ENCODE measurements at places on chromosomes 11 and 22. TPM values are rescaled to one million over a fixed set of nuclear protein-coding genes. Genes with fewer than 3 reads are reported as not detected.

Gene CRYBB2
- not detected for total RNA-seq

Gene C11orf21
- 40.8 TPM for total RNA-seq

Gene DKK3
- total RNA-seq: not detected

Gene DEUP1
- not detected for total RNA-seq

Gene PATE4
- not detected for total RNA-seq

Gene OR2D2
- total RNA-seq: not detected

Gene GUCY1A2
- total RNA-seq: 0.05 TPM

Gene FADS2
- 282 TPM for total RNA-seq

Gene ZNF280A
- not detected for total RNA-seq

Gene OR8D4
- total RNA-seq: not detected

Gene IGSF22
- total RNA-seq: 0.48 TPM

Gene SC5D
- total RNA-seq: 23.9 TPM

Gene TRIM29
- total RNA-seq: not detected

Gene ART1
- total RNA-seq: not detected

Gene APOBEC3H
- total RNA-seq: 20.0 TPM

Gene CRACR2B
- 8.0 TPM for total RNA-seq

Gene C11orf65
- total RNA-seq: 0.39 TPM

Gene SRRD
- 23.4 TPM for total RNA-seq

Gene TREH
- not detected for total RNA-seq

Gene OR10A2
- not detected for total RNA-seq

Gene APOA1
- total RNA-seq: not detected

Gene SLC35E4
- 2.6 TPM for total RNA-seq

Gene LGR4
- 0.11 TPM for total RNA-seq

Gene SLC2A11
- 7.5 TPM for total RNA-seq

Gene TRIM6
- total RNA-seq: 0.25 TPM

Gene MS4A7
- not detected for total RNA-seq

Gene FAM83F
- total RNA-seq: not detected

Gene CHRDL2
- not detected for total RNA-seq

Gene TTC38
- total RNA-seq: 18.6 TPM

Gene CCDC73
- total RNA-seq: 0.11 TPM

Gene TPCN2
- 22.1 TPM for total RNA-seq

Gene NPAS4
- 0.27 TPM for total RNA-seq

Gene MFRP
- total RNA-seq: not detected

Gene NECTIN1
- total RNA-seq: 2.6 TPM

Gene CASP1
- total RNA-seq: 52.8 TPM

Gene OR8G5
- not detected for total RNA-seq

Gene OR4A16
- not detected for total RNA-seq

Gene CD6
- total RNA-seq: 337 TPM

Gene CDPF1
- 6.3 TPM for total RNA-seq

Gene PRR33
- not detected for total RNA-seq

Gene TSKU
- 2.3 TPM for total RNA-seq

Gene OR51M1
- total RNA-seq: not detected

Gene TYR
- total RNA-seq: not detected

Gene MAJIN
- not detected for total RNA-seq

Gene BARX2
- 0.43 TPM for total RNA-seq

Gene ZDHHC13
- 27.8 TPM for total RNA-seq

Gene SIK2
- 7.3 TPM for total RNA-seq

Gene KRTAP5-9
- 0.18 TPM for total RNA-seq

Gene ACRV1
- not detected for total RNA-seq

Gene SYNGR1
- 0.30 TPM for total RNA-seq

Gene KCNJ1
- total RNA-seq: not detected

Gene PIWIL4
- 1.0 TPM for total RNA-seq

Gene NOL12
- total RNA-seq: 54.9 TPM

Gene MMP20
- not detected for total RNA-seq

Gene TBX1
- 0.36 TPM for total RNA-seq

Gene ACAT1
- 58.1 TPM for total RNA-seq

Gene FUT4
- 8.5 TPM for total RNA-seq

Gene EPS8L2
- total RNA-seq: 12.3 TPM

Gene APOBEC3B
- total RNA-seq: 27.8 TPM

Gene KCNJ4
- total RNA-seq: not detected

All from T-helper 2 cell treated with Interferon-gamma antibody and Interleukin-4, amounts not matched to agents 100 ng/mL and 5 ng/mL, for 36 hours (primary cell).